ENCODE measurements at places on chromosomes 1 and 21.

DNA sequence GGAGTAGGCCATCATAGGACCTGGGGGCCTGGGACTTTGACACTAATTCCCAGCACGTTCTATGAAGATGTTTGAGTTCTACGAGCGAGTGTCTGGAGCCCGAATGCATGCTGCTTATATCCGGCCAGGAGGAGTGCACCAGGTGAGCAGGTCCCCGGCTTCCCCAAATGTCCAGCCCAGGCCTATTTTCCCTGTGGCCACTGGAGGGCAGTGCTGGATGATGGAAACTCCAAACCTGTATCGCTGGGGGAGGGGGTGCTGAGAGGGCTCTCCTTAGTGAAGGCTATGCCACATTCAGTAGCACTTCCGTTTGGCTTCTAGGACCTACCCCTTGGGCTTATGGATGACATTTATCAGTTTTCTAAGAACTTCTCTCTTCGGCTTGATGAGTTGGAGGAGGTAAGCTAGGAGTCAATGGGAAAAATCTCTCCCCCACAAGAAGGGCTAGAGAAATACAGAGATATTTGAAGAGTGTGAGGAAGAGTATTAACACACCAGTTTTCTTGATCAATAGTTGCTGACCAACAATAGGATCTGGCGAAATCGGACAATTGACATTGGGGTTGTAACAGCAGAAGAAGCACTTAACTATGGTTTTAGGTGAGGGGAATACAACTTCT is 5.2 kb upstream of the FCER1G start:
- peak; percentile 38 for DNase-seq

- peak; percentile 57 for DNase-seq
Observed at GRCh38 chr1:55321942-55322341, 106.8 kb upstream of the USP24 start.

- DNase-seq: no peak
Observed at GRCh38 chr1:116096013-116096618, 15.1 kb upstream of the MAB21L3 start.

DNA sequence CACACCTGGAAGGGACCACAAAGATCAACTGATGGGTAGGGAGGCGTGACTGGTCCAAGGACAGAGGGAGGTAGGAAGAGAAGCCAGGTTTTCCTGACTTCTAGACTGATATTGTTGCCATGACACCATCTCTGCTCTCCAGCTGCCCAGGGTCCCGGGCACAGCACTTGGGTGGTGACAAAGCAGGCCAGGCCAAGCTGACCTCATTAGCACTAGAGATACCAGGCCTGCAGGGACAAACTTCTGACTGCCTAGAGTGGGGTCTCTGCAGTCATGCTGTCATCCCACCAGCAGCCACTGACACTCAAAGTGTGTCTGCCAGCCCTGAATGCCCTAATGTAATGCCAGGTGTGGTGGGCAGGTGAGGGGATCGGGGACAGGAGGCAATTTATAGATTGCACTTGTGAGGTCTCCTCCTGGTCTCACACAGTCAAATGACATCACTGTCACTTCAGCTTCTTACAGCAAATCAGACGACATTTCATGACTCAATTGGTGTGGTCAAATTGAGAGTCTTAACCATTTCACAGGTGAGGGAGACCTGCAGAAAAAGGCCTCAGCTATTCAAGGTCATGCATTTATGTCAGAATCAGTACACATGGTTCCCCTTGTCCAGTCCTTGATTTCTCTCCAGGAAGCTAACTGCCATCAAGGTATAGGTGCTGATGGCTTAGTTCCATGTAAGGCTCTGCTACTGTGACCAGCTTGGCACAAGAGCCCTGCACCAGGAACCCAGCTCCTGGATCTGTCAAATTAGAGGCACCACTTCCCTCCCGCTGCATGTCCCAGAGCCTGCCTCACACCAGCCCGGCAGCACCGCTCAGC is 2.7 kb downstream of the SLC9A1 start:
- DNase-seq: peak; percentile 15

- no peak for DNase-seq
Observed at GRCh38 chr1:81937791-81938450, 137.2 kb downstream of the ADGRL2 start.

- DNase-seq: no peak
Observed at GRCh38 chr21:43953021-43953420, 59.1 kb upstream of the TRAPPC10 start.

GRCh38 chr1:212703991-212704564 is 4.4 kb upstream of the BATF3 start:
- no peak for DNase-seq

- DNase-seq: no peak
Observed at GRCh38 chr1:39407896-39408640, 83.4 kb upstream of the BMP8A start.

DNA sequence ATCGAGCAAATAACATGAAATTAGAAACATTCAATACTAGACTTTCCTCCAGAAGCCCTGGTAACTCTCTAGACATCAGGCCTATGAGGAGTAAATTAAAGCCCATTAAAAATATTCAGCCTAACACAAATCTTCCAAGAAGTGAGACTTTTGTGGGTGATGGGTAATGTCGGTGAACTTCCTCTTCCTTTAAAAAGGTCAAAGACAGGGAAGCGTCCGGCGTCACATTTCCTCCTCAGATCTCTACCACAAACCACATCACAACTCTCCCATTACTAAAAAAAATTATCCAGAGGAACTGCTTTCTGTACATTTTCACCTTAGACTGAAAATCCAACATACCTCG is 1.4 kb downstream of the EIF4G3 start:
- peak; percentile 45 for DNase-seq

Data from astrocyte (in vitro differentiated cells and primary cell).